ENCODE measurements at places on chromosomes 4 and X.

- DNase-seq: no peak
Observed at GRCh38 chr4:57309658-57310057, 199.5 kb upstream of the IGFBP7 start.

DNA sequence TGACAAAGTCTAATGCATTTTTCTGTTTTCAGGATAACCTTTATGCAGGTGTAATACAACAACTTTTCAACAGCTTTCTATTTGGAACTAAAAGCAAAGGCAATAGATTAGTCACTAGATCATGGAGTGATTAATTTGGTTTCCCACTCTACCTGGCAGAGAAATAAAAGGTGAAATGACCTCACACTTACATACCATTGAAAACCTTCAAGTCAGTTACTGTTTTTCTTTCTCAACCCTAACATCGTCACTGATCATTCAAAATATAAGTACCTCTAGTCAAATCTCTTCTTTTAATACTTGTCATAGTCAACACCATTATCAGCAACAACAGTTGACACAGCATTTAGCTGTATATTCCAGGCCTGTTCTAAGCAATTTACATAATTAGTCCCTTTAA lies 85.1 kb upstream of the ZCCHC13 start:
- DNase-seq: no peak

- DNase-seq: no peak
Observed at GRCh38 chr4:14871676-14872430, 130.4 kb upstream of the CPEB2 start.

DNA sequence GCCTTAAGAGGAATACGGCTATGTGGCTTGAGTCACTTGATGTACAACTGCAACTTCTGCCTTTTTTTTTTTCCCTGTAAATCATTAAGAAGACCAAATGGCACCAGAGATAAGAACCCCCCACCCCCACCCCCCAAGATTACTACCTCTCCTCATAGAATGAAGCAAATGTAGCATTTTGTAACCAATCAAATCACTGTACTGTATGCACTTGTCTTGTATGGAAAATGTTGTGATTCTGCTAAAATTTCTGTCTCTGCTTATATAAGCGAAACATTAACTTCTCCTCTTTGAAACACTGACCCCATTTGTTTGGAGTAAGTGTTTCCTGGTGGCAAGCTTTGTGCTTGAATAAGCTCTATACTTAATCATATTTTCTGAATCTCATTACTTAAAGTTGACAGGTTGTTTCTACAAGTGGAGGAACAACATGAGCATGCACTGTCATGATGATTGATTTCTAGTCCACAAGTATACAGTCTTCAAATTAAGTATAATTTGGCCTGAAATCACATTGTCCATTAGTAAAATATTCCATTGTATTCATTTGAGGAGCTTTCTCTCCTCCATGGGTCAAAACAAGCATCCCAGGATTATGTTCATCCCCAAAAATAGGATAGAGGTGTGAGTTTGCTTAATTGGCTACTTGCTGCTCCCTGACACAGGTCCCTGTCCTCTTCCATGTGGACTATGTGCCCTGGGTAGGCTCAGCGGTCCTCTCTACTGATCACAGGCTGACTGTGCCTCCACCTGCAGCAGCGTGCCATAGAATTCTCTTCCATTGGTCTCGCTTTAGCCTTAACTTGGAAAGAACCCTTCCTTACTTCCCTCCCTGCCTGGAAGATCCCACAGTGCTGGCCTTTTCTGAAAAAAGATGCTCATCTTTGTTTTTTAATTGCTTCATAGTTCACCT lies 104.0 kb upstream of the BMP2K start:
- no peak for DNase-seq

GRCh38 chrX:119399772-119400101 lies 601 bp downstream of the SLC25A43 start:
- DNase-seq: peak; percentile 25

GRCh38 chr4:107183155-107183774 lies 147.2 kb upstream of the DKK2 start:
- DNase-seq: peak; percentile 57

GRCh38 chr4:1337376-1337831 lies 9.6 kb upstream of the UVSSA start:
- no peak for DNase-seq

DNA sequence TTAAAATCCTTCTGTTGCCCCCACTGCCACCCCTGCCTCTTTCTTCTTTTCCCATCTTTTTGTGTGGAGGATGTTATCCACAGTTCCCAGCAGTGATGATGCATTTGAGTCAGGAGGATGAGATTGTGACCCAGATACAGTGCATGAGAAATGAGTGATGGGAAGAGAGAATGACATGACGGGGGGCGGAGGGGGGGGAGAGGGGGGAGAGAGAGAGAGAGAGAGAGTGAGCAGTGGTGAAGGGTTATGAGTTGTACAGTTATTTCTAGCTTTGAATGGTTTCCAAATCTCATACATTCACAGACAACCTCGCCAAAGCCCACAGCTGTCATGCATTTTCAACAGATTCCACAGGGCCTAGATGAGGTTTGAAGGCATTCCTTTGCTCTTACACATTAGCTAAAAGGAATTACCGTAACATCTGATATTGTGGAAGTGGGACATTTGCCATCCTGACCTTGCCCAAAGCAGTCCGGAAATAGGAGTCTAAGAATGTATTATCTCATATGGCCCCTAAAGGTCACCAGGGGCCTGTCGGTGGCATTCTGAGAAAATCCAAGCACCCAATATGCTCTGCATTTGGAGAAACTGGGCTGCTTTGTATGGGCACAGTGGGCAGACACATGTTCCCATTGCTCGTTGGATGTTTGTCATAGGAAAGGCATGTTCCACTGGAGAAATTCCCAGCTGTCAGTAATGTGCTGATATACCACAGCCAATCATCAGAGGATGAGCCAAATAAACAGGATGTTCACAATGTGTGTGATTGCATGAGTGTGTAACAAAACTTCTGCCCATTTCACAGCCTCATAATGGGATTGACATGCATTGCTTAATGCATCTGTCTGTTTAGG lies 435.8 kb downstream of the SPRY1 start:
- DNase-seq: peak; percentile 99

DNA sequence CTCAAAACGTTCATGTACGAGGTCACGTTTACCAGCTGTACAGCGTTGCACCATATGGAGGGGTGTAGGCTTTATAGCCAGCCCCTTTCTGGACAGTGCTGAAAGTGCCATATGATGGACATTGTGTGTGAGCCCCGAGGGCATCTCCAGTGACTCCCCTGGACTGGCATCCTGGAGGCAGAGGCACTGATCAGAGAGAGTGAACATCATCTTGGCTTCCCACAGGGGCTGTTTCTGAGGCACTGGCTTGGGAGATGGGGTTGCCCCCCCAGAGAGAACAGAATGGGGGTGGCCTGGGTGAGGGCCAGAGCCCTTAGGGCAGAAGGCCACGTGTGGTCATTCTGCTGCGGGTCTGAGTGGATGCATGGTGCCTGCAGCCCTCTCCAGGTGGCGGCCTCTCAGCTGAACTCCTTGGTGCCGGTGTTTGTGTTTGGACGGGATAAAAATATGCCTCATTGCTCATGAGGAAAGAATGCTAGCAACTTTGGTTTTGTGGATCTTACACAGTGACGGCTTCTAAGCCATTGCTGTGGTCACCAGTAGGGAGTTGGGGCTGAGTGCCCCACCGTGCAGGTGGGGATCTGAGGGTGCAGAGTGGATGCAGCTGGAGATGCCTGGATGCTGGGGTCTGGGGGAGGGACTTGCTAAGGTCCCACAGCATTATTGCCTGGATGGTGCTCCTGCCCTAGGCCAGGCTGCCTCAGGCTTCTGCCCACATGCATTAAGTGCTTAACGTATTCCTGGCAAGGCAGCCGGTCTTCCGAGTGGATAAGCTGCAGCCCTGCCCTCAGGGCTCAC lies 3.4 kb downstream of the WFS1 start:
- DNase-seq: peak; percentile 45

DNA sequence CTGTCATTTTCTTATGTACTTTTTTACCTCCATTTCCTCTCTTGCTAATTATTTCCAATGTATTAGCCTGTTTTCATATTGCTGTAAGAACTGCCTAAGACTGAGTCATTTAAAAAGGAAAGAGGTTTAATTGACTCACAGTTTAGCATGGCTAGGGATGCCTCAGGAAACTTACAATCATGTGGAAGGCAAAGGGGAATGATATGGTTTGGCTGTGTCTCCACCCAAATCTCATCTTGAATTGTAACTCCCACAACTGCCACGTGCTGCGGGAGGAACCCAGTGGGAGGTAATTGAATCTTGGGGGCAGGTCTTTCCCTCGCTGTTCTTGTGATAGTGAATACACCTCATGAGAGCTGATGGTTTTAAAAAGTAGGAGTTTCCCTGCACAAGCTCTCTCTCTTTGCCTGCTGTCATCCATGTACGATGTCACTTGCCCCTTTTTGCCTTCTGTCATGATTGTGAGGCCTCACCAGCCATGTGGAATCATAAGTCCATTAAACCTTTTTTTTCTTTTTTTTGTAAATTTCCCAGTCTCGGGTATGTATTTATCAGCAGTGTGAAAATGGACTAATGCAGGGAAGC lies 870.0 kb upstream of the INTU start:
- no peak for DNase-seq

DNA sequence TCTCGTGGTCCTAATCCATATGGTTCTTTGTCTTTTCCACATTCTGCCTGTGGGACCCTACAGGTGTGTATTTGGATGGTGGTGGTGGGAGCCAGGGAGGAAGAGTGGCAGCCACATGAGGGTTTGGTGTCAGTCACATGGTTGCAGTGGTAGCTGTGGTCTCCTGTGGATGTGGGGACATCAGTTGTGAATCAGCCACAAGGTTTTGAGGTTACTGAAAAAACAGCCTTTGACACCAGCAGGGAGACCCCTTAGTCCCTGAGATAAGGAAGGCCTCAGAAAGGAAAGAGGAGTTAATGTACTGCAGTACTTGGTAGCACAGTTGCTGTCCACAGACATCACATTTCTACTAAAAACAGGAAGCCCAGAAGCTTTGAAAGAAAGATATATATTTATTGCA lies 15.8 kb upstream of the GAGE10 start:
- no peak for DNase-seq

DNA sequence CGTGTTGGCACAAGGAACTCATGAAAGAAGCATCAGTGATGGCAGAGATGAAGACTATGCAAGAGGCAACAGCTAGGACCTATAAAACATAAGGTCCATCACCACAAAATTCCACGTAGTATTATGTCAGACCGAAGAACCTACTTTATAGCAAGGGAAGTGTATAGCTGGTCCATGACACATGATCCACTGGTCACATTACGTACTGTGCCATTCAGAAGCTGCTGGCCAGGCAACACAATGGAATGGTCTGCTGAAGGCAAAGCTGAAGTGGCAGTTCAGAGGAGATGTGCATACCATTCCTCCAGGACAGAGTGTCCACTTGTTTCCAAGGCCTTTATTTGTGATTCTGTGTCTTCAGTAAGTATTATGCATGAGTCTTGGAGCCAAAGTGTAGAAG lies 215.5 kb upstream of the UGT8 start:
- no peak for DNase-seq

GRCh38 chrX:111360839-111361238 lies 51.2 kb downstream of the DCX start:
- no peak for DNase-seq

- peak; percentile 44 for DNase-seq
Observed at GRCh38 chr4:79466621-79467020, 58.6 kb upstream of the GK2 start.

- peak; percentile 84 for DNase-seq
Observed at GRCh38 chrX:34382416-34382815, 250.3 kb upstream of the FAM47A start.

- no peak for DNase-seq
Observed at GRCh38 chr4:52143815-52144214, 92.7 kb downstream of the SPATA18 start.

- no peak for DNase-seq
Observed at GRCh38 chrX:128439159-128439558, 387.0 kb upstream of the ACTRT1 start.

- DNase-seq: no peak
Observed at GRCh38 chr4:81620442-81620841, 148.7 kb upstream of the RASGEF1B start.

DNA sequence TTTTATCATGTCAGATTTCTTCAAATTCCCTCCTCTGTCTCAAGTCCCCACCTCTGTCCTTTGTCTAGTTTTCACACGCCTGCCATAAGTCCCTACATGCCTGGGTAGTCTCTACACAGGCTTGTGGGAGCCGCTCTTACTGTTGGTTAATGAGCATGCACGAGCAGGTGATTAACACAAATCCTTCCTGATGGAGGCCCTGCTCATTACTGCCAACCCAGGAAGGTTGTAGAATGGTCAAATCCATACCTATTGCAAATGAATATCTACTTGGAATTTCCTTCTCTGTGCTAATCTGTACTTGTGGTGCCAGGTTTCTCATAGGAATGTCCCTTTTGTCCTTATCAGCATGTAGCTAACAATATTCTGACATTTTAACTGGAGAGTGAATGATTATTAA lies 208.4 kb upstream of the HDX start:
- no peak for DNase-seq

GRCh38 chr4:78119698-78120097 lies 62.6 kb downstream of the FRAS1 start:
- DNase-seq: peak; percentile 17

DNA sequence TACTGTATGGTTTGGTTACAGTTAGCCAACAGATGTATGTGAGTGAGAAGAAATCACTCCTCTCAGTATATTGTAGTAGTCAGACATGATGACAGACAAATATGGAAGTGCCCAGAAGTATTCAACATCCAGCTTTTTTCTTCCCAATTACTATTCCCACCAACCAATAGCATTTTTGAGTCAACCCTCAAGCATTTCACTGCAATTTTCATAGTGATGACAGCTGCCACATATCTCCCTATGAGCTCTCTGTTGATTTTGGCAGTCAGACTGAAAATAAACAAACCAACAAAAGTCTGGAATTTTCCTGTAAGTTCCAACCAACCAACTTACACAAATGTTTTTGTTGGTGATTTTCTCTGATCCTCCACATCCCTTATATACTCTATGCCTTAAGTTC lies 8.2 kb upstream of the TRAM1L1 start:
- no peak for DNase-seq

- peak; percentile 77 for DNase-seq
Observed at GRCh38 chr4:176538217-176538925, 218.6 kb downstream of the SPCS3 start.

DNA sequence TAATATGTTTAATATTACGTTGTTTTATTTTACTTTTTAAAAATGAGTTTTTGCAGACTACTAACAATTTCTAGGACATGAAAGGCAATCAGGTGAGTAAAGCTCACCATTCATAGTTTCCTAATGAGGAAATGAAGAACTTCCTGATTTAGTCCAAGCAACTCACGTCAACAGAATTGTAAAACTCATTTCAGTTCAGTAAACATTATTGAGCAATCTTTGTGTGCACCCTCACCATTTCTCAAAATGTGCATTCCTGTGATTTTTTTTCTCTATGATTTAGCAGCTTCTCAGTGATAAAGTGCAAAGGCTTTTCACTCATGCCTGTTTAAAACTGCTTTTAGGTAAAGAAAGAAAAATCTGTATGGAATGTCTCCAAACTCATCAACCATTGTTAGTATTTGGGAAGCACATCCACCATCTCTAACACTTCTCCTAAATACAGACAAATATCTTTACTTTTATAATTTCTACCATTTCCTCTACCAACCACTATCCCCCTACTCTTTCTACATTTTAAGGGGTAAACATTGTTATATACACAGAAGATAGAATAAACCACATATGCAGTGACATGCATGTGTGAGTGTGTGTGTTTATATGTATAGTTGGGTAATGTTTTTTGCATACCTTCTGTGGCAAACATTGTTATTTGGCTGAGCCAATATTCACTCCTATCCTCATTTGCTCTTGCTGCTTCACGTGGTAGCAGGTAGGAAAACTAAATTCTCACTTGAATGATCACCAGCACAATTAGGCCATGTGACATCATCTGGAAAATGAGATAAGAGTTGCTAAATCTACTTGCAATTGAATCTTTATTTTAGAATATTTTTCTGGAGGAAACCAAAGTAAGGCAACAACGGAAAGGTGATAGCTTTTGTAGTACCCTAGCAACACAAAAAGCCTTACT lies 54.7 kb upstream of the PRDM8 start:
- peak; percentile 23 for DNase-seq
